Stimulated activated CD8-positive, alpha-beta memory T cell treated with anti-CD3 and anti-CD28 coated beads, Interleukin-2, amount 100 ng/mL, for 1 hour (primary cell): ENCODE measurements at places on chromosomes 6 and 20.

DNA sequence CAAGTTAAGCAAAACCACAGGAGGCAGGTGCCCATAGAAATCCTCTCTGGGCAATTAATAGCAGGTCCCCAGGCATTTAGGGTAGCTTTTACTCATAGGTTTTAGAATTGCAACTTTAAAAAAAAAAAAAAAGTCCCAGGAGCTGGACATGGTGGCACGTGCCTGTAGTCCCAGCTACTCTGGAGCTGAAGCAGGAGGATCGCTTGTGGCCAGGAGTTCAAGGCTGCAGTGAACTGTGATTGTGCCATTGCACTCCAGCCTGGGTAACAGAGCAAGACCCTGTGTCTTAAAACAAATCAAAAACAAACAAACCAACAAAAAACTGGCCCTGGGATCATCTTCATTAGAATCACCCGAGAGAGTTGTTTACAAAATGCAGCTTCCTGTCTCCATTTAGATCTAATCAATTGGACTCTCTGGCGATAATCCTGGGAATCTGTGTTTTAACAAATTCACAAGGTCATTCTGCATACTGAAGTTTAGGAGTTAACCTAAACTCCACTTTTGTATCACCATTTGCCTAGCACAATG, 131.8 kb upstream of the AKAP12 start:
- no peak for DNase-seq

DNA sequence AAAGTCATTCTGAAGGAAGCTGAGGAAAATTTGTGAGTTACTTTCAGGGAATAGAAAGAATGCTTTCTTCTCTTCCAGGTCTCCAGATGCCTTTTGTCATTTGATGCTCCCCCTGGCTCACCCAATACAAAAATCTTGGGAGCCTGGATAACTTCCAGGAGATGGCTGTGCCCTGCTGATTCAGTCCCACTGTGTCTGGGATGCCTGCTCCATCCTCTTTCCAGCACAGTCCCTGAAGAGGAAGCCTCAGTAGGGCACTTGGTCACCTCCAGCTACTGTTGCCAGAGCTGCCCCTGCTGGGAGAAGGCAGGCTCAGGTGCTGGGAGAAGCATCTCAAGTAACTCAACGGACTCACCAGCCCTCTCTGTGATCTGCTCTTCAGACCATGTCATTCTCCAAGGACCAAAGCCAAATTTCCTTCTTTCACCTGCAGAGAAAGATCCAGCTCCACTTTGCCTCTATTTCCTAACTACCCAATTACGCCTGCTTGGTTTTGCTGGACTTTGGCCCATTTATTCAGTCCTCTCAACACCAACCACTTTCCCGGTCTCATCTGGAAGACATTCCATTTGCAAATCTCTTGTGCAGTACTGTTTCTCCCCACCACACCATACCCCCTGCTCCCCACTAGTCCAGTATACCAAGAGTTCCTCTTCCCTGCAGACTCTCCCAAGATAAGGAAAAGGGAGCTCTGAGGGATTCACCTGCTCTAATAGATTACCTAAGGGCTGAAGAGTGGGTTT, 53.3 kb downstream of the SLC23A2 start:
- DNase-seq: no peak

- no peak for DNase-seq
Measured at GRCh38 chr6:33894438-33894837, 90.6 kb upstream of the MLN start.

DNA sequence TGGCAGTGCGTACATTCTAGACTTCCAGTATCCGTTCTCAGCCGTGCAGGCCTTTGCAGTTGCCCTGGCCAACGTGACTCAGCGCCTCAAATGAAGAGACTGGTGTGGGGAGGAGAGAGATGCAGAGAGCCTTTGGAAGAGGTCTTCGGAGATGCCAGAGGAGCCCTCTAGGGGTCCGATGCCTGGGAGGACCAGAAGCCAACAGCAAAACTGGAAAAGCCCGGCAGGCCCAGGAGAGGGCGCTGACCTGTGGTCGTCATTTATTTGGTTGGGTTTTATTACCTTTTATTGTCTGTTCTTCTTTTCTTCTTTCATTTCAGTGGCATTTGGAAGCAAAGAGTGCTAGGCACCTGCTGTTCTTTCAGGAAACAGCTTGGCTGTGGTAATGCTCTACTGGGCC, 53.3 kb upstream of the TMEM181 start:
- no peak for DNase-seq

GRCh38 chr6:135224037-135224647, 43.0 kb downstream of the MYB start:
- DNase-seq: no peak

- DNase-seq: no peak
Measured at GRCh38 chr6:73734832-73735453, 38.9 kb downstream of the CD109 start.

DNA sequence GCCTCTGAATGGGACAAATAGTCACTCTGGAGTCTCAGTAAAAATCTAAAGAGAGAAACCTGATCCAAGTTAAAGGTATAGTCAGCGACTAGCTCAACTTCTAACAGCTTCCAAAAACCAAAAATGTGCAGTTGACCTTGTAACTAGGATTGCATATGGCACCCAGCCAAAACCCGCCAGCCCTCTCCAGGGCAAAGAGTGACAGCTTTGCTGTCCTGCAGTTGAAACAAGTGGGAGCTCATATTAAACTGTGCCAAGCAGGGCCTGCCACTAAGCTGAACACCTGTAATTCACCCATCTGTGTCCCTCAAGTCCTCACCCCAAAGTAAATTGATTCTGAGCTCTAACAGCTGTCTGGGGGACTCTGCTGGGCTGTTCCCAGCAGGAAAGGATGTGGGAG, 695.3 kb downstream of the MAFB start:
- DNase-seq: no peak

GRCh38 chr6:134114918-134115714, 62.7 kb upstream of the SLC2A12 start:
- DNase-seq: no peak

GRCh38 chr20:32444474-32445220, 86.5 kb downstream of the ASXL1 start:
- no peak for DNase-seq

GRCh38 chr6:98847779-98848538, 13.6 kb downstream of the POU3F2 start:
- no peak for DNase-seq

DNA sequence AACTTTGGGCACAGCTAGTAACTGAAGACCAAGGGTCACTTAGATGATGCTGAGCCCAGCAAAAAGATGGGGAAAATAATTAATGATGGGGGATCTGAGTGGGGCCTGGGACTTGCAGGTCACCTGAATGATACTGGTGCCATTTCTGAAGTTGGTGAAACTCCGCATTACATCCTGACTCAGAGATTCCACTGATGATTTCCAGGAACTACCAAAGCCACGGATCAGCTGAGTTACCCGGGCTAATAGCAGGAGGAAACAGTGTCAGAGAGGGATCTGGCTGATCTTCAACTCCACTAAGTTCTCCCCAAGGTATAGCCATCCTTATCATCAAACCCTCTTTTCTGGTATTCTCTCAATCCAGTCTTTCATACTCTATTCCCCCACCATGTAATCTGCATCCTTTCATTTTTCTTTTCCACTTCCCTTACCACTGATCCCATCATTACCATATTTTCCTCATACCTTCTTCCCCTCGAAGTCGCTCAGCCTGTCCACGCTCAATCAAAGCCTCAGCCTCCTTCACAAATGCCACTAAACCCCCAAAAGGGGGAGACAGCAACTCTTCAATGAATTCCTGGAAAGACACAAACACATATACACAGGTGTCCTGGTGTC, 20.2 kb downstream of the VPS52 start:
- DNase-seq: no peak

DNA sequence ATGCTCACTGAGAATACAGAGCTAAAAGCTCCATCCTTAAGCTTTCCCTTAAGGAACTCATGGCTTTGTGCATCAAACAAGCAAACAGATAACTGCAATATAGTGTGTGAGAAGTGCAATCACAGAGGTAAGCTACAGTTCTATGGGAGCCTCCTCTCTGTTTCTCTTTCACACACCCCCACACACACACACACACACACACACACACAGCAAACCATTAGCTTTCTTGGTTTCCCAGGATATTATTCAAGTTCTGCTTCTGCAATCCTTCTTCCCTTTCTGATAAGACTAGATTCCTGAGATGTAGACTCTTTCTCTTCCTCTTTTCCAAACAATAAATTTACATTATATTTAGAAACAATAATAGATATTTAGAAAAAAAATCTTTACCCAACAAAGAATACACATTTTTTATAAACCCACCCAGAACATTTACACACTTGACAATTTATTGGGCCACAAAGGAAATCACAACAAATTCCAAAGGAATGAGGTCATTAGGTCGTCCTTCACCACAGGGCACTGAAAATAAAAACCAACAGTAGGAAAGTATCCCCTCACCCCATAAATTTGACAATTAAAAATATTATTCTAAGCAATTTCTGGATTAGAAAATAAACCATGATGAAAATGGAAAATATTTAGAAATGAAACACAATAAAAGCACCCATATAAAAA, 9.3 kb upstream of the GFOD1 start:
- no peak for DNase-seq

DNA sequence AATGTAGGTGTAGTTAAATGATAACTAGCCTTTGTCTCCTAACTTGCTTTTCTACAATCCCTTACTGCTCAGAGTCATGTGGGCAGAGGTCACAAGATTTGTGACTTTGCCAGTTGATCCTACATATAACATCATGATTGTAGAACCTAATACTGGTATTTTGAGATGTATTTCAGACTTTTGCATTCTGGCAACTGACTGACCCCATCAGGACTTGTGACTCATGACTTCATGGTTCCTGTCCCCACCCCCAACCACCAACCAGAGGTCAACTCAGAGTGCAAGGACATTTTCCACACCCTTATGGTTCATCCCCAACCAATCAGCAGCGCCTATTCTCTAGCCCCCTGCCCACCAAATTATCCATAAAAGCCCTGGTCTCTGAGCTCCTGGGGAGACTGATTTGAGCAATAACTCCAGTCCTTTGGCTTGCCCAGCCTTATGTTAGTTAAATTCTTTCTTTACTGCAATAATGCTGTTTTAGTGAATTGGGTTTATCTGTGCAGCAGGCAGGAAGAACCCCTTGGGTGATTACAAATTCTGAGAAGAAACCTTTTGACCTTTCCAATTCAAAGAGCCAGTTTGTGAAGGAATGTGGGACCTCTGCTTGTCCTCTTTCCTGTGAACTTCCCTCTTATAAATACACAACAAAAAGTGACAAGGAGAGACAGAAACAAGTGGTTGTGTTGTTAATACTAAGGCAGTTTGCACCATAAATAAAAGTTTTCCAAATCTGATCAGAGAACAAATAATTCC, 588.7 kb downstream of the UTRN start:
- no peak for DNase-seq

GRCh38 chr20:17357238-17357637, 130.4 kb downstream of the PCSK2 start:
- DNase-seq: no peak

GRCh38 chr20:47493175-47493962, 8.3 kb upstream of the NCOA3 start:
- peak; percentile 23 for DNase-seq

GRCh38 chr6:96015518-96016333, at the start of gene FUT9:
Gene FUT9 (plus strand): TSS chr6:96015974. CDS start chr6:96203156, 187,182 bp downstream.
- DNase-seq: no peak

DNA sequence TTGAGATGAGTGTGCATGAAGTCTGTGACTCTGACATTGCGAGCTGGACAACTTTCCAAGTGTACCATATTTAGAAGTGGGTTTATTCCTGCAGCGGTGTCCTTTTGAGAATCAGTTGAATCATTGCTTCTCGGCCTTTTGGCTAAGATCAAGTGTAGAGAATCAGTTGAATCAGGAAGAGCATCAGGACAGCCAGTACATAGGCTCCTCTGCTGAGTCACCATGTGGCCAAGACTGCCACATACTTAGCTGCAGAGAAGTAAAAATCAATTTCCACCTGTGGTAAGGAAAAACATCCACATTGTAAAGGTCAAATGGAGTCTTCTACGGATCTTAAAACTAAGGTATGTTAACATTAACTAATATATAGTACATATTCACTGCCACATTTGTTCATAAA, 428.4 kb upstream of the MARCKS start:
- DNase-seq: no peak

GRCh38 chr20:826695-827323, 6.7 kb upstream of the FAM110A start:
- DNase-seq: no peak

DNA sequence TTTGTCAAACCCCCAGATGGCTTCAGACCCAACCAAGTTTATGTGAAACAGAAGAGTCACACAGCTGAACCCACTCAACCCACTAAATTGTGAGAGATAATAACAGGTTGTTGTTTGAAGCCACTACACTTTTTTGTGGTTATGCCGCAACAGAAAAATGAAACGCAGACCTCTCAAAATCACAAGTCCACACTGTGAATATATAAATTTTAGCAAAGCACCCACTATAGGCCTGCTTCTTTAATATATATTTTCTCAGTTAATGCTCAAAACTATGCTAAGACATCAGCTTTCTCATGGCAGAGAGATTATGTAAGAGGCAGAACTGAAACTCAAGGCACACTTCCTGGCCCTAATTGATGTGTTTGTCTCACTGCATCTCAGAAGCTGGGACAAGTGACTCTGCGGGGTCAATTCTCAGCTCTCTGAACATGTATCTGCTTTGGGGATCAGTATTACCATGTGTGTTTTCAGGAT, 27.7 kb downstream of the MAP3K5 start:
- no peak for DNase-seq

DNA sequence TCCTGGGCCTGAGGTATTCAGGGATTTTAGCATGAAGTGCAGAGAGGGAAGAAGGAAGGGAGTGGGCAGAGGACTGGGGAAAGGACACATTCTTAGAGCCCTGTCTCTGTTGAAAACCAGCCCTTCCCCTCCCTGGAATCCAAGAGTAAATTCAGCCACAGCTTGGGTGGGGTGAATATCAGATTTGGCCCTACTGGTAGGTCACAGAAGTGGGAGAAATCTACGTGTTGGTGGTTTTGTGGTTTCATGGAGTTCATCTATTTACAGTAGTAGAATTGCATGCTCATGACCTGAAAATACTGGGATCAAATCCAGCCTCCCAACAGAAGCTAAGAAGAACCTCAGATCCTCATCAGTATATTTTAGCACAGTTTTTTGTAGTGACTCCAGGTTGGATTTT, 404.4 kb downstream of the BMP2 start:
- no peak for DNase-seq

DNA sequence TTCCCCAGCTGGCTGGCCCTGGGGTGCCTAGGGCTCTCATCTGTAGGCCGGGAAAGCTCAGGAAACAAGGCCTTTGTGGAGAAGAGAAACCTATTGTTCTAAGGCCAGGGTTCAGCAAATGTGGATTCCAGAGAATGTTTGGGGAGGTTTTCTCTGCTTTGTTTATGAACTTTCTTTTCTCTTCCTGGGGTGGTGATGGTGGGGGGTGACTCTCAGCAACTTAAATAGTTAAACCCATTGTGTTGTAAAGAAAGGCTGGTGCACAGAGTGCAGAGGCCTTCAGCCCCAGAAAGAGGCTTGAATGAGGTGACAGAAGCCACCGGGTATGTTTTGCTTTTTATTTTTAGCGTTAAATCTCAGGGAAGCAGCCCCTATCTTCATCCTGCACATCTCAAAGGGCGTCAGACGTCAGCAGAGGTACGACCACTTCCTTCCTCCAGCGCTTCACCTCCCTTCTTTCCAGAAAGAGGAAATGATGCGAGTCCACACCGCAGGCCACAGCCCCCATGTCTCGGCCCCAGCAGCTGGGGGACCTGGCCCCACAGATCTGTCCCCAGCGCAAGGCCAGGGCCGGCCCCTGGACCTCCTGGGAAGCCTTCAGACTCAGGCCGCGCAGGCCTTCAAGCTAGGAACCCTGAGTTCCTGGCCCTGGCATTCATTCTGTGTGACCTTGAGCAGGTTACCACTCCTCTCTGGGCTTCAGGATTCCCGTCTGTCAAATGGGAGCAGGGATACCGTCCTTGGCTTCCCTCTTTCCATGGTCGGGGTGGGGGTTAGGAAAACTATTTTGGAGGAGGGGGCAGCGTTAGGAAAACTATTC, 605 bp upstream of the PPP1R16B start:
- DNase-seq: peak; percentile 61
